ENCODE measurements at places on chromosomes 7 and 10.

DNA sequence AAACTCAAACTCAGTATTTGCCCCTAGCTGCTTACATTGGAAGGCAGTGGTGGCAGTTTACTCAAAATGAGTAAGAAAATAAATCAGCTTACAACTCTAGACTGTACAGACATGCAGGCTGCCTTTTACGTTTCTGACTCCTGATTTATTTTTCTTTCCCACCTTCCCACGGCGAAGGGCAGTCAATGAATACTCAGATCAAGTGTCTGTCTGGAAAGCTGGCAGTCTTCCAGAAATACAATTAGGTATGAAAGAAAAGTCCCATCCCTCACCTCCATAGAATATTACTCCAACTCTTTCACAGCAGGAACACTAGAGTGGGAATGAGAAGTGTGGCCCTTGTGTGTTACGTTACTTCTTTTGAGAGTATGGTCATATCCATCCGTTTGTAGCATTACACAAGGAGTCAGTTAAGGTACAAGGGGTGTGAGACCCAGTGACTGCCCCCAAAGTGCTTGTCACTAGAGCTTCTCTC is 1.3 kb upstream of the PAPSS2 start:
- no peak for DNase-seq

DNA sequence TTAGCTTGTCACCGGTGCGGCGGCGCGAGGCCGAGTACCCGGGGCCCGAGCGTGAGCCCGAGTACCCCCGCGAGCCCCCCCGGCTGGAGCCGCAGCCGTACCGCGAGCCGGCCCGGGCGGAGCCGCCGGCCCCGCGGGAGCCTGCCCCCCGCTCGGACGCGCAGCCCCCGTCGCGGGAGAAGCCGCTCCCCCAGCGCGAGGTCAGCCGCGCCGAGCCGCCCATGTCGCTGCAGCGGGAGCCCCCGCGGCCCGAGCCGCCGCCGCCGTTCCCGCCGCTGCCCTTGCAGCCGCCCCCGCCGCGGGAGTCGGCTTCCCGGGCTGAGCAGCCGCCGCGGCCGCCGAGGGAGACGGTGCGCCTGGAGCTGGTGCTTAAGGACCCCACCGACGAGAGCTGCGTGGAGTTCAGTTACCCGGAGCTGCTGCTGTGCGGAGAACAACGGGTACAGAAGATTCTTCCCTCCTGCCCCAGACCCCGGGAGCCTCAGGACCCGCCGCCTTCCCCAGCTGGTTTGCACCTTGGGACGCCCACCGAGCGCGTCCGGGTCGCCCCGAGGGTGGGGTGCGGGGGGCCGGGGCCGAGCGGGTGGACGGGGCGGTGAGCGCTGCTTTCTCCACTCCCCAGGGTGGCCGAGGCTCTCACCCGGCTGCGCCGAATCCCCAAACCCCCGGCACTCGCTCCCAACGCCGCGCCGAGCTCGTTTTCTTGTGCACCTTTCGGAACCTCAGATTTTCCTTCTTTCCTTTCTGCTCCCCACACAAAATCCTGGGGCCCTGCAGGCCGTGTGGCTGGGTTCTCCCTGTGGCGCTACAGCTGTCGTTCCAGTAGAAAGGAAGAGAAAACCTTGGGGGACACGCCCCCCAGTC is 708 bp downstream of the UBN2 start:
- DNase-seq, result no peak

DNA sequence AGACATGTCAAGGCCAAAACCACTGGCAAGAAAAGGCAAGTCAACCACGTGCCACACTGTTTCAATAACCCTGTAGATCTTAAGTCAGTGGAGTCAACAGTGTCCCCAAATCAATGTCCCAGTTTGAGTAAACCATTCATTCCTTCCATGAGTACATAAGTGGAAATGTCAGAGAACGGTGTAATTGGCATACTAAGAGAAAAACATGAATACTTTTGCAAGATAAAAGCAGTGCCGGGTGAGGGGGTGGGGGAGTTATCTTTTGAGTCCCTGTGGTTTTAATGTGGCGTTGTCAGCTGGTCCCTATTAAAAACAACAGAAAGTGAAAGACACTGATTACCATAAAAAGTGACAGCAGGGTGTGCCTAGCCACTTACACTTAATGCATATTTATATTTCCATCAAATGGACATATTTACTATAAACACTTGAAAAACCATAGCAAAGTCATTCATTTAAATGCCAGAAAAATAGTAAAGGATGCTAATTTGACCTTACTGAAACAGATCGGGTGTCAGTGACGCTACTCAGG is 37.8 kb downstream of the RSU1 start:
- DNase-seq, result no peak

DNA sequence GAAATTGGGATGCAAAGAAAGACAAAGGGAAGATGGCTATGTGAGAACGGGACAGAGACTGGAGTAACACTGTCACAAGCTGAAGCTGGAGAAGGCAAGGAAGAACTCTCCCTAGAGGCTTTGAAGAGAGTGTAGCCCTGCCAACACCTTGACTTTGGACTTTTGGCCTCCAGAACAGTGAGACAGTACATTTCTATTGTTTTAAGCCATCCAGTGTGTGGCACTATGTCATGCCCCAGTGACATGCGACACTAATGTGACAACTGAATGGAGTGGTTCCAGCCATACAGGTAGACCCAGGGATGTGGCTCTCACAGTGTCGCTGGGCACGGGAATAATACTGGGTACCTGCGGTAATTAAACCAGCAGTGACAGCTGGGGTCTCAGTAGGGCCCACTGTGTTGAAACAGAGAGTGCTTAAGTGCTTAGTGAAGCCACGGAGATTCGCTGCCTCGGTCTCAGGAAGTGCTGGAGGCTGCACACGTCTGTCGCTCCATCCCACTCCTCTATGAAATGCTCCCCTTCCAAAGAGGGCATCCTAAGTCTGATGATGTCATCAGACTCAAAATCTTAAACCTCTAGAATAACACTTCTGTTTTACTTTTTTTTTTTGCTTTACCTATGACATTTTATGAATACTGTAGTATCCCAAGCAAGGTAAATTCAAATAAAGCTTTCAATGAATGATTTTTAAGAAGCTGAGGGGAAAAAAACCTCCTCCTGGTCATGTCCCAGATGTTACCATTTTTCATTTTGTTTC is 154.6 kb upstream of the RHEB start:
- no peak for DNase-seq

- no peak for DNase-seq
These were observed 25.3 kb downstream of the STEAP1B start for GRCh38 chr7:22474645-22475044.

- no peak for DNase-seq
These were observed 131.9 kb downstream of the TNS3 start for GRCh38 chr7:47449810-47450590.

DNA sequence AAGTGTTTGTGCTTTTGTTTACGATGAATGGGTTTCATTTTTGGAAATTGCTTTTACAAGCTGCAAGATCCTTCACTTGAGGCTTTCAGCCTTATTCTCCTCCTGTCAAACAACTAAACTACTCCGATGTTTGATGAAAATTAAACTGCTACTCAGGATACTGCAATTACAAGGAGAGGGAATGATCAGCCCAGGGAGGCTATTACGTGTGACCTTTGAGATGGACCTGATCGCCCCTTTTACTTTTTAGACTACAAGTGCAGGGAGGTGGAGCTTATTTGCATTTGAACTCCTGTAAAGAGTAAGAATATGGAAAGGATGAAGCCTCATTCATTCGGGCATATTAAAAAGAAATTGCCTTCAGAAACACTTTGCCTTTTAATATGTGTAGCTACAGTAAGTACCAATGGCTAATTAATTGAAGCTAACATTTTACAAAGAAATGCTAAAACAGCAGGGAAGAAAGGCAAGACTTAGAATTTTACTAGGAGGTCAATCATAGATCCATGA is 219.1 kb downstream of the PHTF2 start:
- DNase-seq, result no peak
